ENCODE measurements at places on chromosomes 3 and 15.

GRCh38 chr3:4493941-4494894 lies 1.1 kb downstream of the ITPR1 start:
- DNase-seq, result no peak
- H3K27me3 ChIP-seq, result no peaks in the 10 kb centered on the region
- H3K27ac ChIP-seq, result peak overlapping the region; percentile 82
- peak overlapping the region; percentile 84 for H3K4me3 ChIP-seq

- no peaks in the 10 kb centered on the region for H3K27me3 ChIP-seq
- H3K4me1 ChIP-seq, result no peaks in the 10 kb centered on the region
- H3K36me3 ChIP-seq, result no peaks in the 10 kb centered on the region
- no peak overlapping the region for H3K4me3 ChIP-seq
- DNase-seq, result no peak
Measured at GRCh38 chr15:29103824-29104565, 165.6 kb downstream of the NSMCE3 start.

- H3K36me3 ChIP-seq, result no peaks in the 10 kb centered on the region
- H3K27ac ChIP-seq, result no peak overlapping the region
- no peak for DNase-seq
- peaks cover 20% of the 10 kb centered on the region for H3K4me1 ChIP-seq
- no peaks in the 10 kb centered on the region for H3K27me3 ChIP-seq
Measured at GRCh38 chr3:134993011-134993410, 198.0 kb downstream of the EPHB1 start.

- DNase-seq, result no peak
- no peaks in the 10 kb centered on the region for H3K4me1 ChIP-seq
- H3K36me3 ChIP-seq, result no peaks in the 10 kb centered on the region
- no peak overlapping the region for H3K27ac ChIP-seq
- no peak overlapping the region for H3K4me3 ChIP-seq
Measured at GRCh38 chr3:161475905-161476304, 20.7 kb upstream of the OTOL1 start.

DNA sequence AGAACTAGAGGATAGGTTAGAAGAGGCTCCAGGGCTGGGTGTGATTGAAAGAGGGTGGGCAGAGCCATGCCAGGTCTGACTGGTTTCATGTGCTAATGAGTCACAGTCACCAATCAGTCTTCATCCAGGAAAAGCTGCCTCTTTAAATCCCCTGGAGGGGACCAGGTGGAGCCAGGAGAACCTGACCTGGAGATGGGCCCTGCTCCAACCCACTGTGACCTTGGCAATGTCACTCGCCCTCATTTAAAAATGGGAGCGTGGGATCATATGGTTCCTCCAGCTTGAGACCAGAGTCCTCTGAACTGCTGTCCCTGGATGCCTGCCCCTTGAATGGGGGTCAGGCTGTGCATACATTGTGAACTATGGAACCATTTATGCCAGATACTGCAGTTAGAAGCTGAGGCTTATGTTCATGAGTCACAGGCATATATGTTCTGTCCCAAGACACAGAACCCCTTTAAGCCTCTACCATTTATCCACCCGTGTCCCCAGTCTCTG lies 23.0 kb downstream of the HES1 start:
- no peak overlapping the region for H3K27ac ChIP-seq
- H3K4me3 ChIP-seq, result no peak overlapping the region
- H3K36me3 ChIP-seq, result no peaks in the 10 kb centered on the region
- no peak for DNase-seq

DNA sequence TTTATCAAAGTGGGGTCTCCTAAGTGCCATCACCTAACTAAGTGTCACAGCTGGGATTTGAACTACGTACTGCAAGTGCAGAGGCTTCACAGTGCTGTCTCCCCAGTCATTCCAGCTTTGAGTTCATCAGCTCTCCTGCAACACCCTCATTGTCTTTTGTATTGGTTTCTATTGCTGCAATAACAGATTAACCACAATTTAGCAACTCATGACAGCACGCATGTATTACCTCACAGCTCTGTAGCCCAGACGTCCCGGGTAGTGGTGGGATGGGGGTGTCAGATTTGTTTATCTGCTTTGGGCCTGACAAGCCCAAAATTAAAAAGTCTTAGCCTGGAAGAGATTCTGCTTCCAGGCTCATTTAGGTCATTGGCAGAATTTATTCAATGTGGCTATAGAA lies 220.5 kb upstream of the LRRN1 start:
- no peaks in the 10 kb centered on the region for H3K27me3 ChIP-seq
- H3K4me1 ChIP-seq, result no peaks in the 10 kb centered on the region
- DNase-seq, result no peak
- no peak overlapping the region for H3K4me3 ChIP-seq
- H3K36me3 ChIP-seq, result no peaks in the 10 kb centered on the region
- no peak overlapping the region for H3K27ac ChIP-seq

- H3K27me3 ChIP-seq, result no peaks in the 10 kb centered on the region
- no peak overlapping the region for H3K4me3 ChIP-seq
- DNase-seq, result no peak
- no peaks in the 10 kb centered on the region for H3K4me1 ChIP-seq
- no peak overlapping the region for H3K27ac ChIP-seq
Measured at GRCh38 chr3:117126946-117127546, 417.5 kb downstream of the TUSC7 start.

DNA sequence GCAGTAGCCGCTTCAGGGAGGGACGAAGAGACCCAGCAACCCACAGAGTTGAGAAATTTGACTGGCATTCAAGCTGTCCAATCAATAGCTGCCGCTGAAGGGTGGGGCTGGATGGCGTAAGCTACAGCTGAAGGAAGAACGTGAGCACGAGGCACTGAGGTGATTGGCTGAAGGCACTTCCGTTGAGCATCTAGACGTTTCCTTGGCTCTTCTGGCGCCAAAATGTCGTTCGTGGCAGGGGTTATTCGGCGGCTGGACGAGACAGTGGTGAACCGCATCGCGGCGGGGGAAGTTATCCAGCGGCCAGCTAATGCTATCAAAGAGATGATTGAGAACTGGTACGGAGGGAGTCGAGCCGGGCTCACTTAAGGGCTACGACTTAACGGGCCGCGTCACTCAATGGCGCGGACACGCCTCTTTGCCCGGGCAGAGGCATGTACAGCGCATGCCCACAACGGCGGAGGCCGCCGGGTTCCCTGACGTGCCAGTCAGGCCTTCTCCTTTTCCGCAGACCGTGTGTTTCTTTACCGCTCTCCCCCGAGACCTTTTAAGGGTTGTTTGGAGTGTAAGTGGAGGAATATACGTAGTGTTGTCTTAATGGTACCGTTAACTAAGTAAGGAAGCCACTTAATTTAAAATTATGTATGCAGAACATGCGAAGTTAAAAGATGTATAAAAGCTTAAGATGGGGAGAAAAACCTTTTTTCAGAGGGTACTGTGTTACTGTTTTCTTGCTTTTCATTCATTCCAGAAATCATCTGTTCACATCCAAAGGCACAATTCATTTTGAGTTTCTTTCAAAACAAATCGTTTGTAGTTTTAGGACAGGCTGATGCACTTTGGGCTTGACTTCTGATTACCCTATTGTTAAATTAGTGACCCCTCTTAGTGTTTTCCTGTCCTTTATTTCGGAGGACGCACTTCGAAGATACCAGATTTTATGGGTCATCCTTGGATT lies at the start of gene MLH1:
MLH1 (plus strand) TSS at position 193 of the 958 bp plus-strand sequence; CDS start at position 223, 30 bp downstream.
- peak within 1 kb of the TSS; percentile 97 for H3K4me3 ChIP-seq
- no peaks in the 10 kb centered on the region for H3K36me3 ChIP-seq
- H3K4me1 ChIP-seq, result no peaks in the 10 kb centered on the region
- no peaks in the 10 kb centered on the region for H3K27me3 ChIP-seq
- DNase-seq, result peak; percentile 100

- H3K36me3 ChIP-seq, result no peaks in the 10 kb centered on the region
- H3K27me3 ChIP-seq, result peaks cover 3% of the 10 kb centered on the region
Measured at GRCh38 chr15:40310001-40310959, 2.5 kb upstream of the PLCB2 start.

- no peaks in the 10 kb centered on the region for H3K4me1 ChIP-seq
- no peak overlapping the region for H3K4me3 ChIP-seq
- DNase-seq, result no peak
Measured at GRCh38 chr3:177994976-177995375, 541.3 kb upstream of the KCNMB2 start.

GRCh38 chr3:51392355-51393133 lies 1.5 kb downstream of the RBM15B start:
- no peaks in the 10 kb centered on the region for H3K27me3 ChIP-seq
- H3K4me1 ChIP-seq, result peaks cover 21% of the 10 kb centered on the region
- H3K36me3 ChIP-seq, result peaks cover 36% of the 10 kb centered on the region
- no peak overlapping the region for H3K27ac ChIP-seq
- peak overlapping the region; percentile 83 for H3K4me3 ChIP-seq
- DNase-seq, result no peak

DNA sequence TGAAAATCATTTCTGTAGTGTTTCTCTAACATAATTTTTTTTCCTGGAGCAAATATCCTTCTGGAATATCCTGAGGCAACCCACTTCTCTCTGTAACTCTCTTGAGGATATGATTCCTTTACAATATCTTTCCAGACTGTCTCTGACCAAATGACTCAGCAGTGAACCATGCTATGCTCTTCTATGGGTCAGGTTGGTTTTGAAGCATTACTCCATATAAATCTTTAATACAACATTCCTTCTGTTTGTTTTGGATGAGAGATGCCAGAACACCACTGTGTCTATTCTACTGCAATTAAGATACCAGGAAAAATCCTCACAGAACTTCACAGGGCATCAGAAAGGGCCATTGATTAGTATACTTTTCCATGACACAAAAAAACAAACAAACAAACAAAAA lies 626.4 kb upstream of the ZNF385D start:
- no peak for DNase-seq
- H3K27ac ChIP-seq, result no peak overlapping the region
- H3K4me1 ChIP-seq, result no peaks in the 10 kb centered on the region
- no peaks in the 10 kb centered on the region for H3K36me3 ChIP-seq
- peaks cover 2% of the 10 kb centered on the region for H3K27me3 ChIP-seq

DNA sequence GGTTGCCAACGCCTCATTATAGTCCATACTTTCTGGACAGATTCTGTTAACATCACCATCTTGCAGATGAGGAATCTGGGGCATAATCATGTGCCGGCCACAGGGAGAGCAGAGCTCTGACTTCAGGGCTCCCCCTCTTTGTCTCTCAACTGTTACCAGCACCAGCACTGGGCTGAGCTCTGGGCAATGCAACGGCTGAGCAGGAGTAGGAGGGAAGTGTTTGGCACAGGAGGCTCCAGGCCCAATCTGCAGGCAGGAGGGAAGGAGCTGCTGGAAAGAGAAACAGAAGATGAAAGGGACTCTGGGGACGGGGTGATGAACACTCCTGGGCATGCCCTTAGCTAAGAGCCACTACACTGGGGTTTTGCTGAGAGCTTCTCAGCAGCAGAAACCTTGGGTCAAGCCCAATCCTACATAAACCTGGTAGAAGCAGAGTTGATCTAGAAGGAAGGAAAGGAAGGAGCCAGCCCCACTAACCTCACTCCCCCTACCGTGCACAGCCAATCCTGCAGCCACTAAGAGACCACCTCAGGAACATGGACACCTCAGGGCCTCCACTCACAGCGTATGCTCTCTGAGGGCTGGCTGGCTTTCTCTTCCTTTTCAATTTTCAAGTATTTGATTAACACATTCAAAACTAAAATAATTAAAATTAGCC lies 73.1 kb upstream of the SPATA12 start:
- H3K27me3 ChIP-seq, result no peaks in the 10 kb centered on the region
- H3K4me3 ChIP-seq, result no peak overlapping the region
- no peaks in the 10 kb centered on the region for H3K4me1 ChIP-seq
- H3K36me3 ChIP-seq, result no peaks in the 10 kb centered on the region

- no peaks in the 10 kb centered on the region for H3K27me3 ChIP-seq
- no peaks in the 10 kb centered on the region for H3K36me3 ChIP-seq
- no peak for DNase-seq
- H3K4me3 ChIP-seq, result no peak overlapping the region
Measured at GRCh38 chr3:5231487-5231886, 44.0 kb downstream of the EDEM1 start.

DNA sequence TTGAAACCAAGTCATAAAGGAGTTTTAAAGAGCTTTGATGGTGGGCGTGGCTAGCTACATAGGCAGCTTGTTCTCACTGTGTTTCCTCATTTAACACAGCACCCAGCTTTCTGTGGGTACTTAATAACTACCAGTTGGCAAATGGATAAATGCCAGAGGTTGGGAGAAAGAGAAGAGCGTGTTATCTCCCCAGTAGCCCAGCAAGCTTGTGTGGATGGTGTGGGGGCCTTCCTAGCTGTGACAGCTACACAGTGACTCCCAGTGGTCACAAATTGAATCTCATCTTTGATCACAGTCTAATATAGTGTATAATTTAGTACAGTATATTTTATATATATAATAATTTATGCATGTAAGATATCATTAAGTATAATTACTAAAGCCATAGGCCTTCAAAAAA lies 984.1 kb downstream of the EPHA3 start:
- no peaks in the 10 kb centered on the region for H3K36me3 ChIP-seq
- no peak for DNase-seq
- no peak overlapping the region for H3K4me3 ChIP-seq
- H3K4me1 ChIP-seq, result no peaks in the 10 kb centered on the region
- no peak overlapping the region for H3K27ac ChIP-seq

DNA sequence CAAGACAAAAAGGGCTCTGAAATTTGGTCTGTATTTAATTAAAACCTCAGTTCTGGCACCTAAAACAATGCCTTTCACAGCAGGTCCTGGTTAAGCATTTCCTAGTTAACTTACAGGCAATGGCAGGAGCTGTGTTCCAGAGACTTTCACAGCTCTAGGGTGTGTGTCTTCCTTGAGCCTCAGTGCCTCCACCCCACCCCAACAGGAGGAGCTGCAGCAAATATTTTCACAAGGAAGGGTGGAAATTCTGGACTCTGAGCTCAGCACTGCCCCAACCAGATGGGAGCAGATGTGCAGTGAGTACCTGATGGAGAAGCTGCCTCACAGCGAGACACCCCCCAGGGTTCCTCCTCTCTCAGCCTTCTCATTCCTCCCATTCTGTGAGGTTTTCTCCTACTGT lies 106.3 kb upstream of the SPATA12 start:
- no peak overlapping the region for H3K4me3 ChIP-seq
- no peak for DNase-seq
- no peaks in the 10 kb centered on the region for H3K36me3 ChIP-seq
- H3K27ac ChIP-seq, result no peak overlapping the region

GRCh38 chr3:72174040-72174439 lies 389.1 kb upstream of the PROK2 start:
- peaks cover 29% of the 10 kb centered on the region for H3K4me1 ChIP-seq
- DNase-seq, result no peak
- H3K27me3 ChIP-seq, result no peaks in the 10 kb centered on the region
- H3K36me3 ChIP-seq, result no peaks in the 10 kb centered on the region
- H3K4me3 ChIP-seq, result no peak overlapping the region

GRCh38 chr3:195384952-195385351 lies 57.9 kb downstream of the ACAP2 start:
- H3K27ac ChIP-seq, result no peak overlapping the region
- no peak overlapping the region for H3K4me3 ChIP-seq
- no peak for DNase-seq
- H3K27me3 ChIP-seq, result no peaks in the 10 kb centered on the region

DNA sequence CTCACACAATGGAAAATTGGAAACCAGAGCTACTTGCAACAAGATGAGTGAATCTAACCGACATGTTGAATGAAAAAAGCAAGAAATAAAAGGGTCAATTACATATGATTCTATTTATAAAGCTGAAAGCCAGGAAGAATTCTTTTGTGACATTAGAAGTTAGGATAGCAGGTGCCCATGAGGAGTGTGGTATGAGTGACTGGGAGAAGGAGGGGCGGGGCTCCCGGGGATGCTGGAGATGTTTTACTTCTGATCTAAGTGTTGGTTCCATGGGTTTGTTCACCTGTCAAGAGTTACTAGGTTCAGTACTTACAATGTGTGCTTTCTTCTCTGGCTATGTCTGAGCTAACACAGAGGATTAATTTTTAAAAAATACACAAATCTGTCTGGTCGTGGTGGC lies 60.8 kb downstream of the NSMCE3 start:
- H3K27me3 ChIP-seq, result no peaks in the 10 kb centered on the region
- no peaks in the 10 kb centered on the region for H3K4me1 ChIP-seq
- DNase-seq, result no peak
- no peaks in the 10 kb centered on the region for H3K36me3 ChIP-seq
- H3K4me3 ChIP-seq, result no peak overlapping the region
